ENCODE measurements at places on chromosomes 2 and 18.

GRCh38 chr2:157460897-157461296 is 17.0 kb upstream of the CYTIP start:
- DNase-seq, result no peak

DNA sequence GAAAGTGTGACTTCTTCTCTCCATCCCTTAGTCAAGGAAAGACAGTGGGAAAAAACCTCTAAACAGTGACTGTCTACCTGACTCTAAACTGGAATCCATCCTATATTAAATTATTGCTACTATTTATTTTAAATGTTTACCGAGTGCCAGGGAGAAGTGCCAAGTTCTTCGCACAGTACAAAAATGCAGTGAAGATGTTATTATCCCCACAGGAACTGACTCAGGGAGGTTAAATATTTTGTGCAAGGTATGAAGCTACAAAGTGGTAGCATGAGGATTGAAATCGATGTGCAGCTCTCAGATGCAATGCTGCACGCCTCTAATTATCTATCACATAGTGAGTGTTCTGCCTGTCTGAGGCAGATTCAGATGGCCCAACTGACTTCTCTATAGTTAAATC is 91.1 kb downstream of the MEP1B start:
- DNase-seq, result no peak

- DNase-seq, result no peak
Measured at GRCh38 chr18:63177919-63178821, 141.4 kb downstream of the BCL2 start.

GRCh38 chr2:86068136-86068588 is 37.5 kb downstream of the POLR1A start:
- no peak for DNase-seq

DNA sequence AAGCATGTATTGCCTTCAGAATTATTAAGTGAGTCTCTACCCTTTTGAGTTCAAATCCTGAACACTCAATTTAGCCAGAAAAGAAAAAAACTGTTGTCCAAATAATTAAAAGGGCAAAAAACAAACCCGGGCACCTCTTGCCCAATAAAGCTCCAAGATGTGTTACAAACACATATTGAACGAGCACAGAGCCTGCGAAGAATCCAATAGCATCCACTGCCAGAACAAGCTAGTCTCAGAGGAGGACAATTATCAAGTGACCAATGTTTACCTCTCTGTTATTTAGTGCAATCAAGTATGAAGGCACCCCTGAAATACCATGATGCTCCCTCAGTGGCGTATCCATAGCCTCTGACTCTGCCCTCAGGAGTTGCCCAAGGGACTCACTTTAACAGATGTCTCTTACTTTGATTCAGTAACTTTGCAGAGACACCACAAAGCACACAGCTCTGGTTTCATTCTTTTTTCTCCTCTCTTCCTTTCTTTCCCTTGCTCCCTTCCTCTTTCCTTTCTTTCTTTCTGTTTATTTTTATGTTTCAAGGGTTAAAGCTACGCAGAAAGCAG is 93.5 kb upstream of the SPATS2L start:
- DNase-seq, result no peak

DNA sequence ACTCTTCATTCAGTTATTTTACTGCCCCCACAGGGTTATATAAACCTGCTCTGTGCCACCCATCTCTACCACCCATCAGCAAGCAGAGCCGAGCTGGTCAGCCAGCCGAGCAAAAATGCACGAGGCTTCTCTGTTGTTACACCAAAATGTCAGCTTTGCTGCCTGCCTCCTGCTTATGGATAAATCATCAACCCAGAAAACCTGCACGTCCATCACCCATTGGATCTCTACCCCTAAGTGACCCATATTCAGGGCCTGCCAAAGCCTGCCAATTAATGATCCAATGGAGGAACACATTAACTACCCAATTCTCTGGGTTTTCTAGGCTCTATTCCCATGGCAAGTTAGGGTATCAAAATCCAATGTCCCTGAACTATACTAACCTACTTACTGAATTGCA is 365.5 kb upstream of the ACVR2A start:
- DNase-seq, result no peak

DNA sequence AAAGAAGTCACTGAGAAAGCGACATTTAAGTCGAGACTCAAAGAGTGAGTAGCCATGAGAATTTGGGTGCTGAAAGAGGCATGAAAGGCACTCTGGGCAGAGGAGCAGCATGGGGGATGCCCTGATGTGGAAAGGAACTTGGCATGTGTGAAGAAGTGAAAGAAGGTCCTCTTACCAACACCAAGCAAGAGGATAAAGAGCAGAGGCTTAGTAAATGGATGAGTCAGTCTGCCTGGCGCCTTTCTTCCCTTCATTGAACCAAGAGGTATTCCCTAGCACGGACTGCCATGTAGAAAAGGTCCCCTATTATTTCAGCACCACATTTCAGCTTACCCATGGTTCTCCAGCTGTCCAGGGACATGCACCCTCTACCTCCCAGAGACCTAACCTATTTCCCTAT is 221.1 kb upstream of the NRP2 start:
- DNase-seq, result no peak

GRCh38 chr18:24346254-24346653 is 51.4 kb downstream of the OSBPL1A start:
- no peak for DNase-seq

DNA sequence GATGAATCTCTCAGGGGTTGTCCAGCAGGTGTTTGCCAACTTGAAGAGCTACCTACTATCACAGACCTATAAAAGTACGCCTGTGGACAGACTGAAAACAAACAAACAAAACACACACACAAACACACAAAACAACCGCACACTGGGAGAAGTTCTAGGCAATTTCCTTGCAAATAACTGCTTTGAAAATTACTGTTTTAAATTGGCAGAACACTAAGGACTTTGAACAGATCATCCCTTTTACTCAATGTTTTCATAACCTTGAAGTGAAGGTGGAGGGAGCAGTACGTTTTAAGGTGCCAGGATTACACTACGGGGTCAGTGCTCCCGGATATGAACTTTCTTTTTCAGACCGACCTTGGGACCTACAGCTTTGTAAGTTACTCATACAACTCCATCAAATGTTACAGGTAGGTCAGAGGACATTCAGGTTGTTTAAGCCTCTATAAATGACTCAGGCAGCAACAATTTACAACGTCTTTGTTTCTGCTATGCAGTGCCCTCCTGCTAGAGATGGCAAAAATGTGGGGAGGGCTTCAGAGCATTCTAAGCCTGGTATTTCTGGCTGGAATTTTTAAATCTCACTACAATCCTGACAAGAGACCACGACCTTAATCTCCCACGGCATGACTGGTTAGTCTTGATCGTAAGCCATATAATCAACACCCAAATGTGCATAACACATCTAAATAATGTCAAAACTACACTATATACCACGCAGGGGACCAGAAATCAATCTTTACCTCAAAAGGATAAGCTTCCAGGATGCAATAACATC is 1.4 kb upstream of the SLC20A1 start:
- no peak for DNase-seq

- no peak for DNase-seq
Measured at GRCh38 chr18:28791101-28791500, 614.2 kb upstream of the CDH2 start.

DNA sequence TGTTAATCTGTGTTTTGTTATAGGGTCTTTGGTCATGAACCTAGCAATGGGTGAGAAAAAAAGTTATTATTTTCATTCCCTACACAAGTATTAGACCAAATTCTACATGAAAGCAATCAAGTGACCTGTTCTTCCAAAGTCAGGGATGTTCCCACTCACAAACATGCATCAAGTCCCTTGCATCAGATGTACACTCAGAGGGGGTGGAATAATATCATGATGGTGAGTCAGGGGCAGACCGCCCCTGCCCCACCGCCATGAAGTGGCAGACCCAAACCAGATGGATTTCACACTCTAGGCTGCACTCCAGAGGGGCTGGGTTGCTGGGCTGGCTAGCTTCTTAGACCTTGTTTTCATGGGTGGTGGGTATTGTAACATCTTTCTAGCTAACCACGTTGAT is 91.4 kb downstream of the ACAA2 start:
- no peak for DNase-seq

DNA sequence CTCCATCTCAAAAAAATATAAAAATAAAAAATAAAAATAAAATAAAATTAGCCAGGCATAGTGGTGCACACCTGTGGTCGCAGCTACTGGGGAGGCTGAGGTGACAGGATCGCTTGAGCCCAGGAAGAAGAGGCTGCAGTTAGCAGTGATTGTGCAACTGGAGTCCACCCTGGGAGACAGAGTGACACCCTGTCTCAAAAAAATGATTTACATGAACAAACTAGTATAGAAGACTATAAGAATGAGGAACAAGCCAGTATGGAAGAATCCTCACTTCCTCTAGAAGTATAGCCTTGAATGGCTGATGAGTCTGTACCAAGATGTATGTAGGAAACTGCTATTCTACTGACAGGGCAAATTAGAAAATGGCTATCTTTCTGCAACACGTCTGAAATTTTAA is 10.9 kb downstream of the YES1 start:
- DNase-seq, result no peak

DNA sequence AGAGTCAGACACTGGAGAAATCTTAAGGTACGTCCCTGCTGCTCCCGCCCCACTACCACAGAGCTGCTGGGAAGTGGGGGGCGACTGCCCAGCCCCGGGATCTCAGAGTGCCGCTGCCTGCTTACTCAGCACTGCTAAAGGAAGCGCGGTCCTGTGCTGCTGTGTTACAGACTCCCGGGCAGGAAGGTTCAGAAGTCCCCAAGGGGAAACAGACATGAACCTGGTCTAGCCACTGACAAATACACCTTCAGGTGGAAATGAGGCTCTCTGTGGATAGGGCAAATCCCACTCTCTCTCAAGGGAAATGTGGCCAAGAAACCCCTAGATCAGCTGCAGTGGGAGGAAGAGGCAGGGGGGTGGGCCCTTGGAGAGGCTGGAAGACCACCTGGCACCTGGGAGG is 13.7 kb downstream of the MTERF4 start:
- DNase-seq, result no peak

GRCh38 chr18:48777026-48777743 is 173.6 kb downstream of the SMAD7 start:
- DNase-seq, result peak; percentile 65

DNA sequence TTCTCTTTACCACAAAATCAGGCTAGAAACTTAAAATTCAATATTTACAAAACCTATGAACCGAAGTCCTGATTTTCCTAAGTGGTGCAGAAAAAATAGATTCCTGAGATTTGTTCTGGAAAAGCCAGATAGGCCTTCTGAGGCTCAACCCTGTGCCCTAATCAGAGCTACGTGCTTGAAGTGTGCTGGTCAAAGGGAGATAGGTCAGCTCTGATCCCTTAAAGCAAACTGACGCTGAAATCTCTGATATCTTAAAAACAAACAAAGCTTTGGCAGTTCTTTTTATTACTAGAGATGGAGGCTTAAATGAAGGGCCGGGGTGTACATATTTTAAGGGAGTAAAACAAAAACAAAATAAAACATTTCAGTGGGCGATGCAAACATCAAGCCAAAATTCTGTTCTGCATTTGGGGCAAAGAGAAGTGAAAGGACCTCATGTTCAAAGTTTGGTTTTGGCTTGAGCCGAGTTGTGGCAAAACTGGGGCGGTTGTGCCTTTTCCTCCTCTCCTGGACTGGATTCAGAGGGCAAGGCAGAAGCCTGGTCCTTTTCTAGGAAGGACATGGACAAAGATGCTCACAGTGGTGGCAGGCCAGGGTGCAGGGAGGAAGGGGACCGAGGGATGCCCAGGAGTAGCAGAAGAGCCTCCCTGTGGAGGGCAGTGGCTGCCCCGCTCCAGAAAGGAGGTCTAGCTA is 295.0 kb downstream of the CDCA7 start:
- no peak for DNase-seq

Data from anterior cingulate cortex (tissue), 58 donors.